NCI-H2081 (cell line): ENCODE measurements at places on chromosomes 1 and 21.
A peak's percentile ranks its signal among the peaks of the same experiment; 100 is the strongest.

DNA sequence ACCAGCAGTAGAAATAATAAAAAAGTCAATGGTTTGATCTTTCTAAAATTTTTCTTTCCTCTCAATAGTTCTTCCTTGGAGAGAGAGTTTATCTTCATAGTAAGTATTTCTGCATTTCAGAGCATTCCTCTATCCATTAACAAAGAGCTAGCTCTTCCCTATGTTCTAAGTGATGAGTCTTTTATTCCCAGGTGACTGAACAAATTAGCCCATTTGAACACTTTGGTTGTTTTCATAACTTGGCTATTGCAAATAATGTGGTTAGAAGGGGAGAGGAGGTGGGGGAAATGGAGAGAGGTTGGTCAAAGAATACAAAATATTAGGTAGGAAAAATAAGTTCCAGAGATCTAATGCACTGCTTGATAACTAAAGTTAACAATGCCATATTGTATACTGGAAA, 598.9 kb downstream of the KCNT2 start:
- no peak for DNase-seq

DNA sequence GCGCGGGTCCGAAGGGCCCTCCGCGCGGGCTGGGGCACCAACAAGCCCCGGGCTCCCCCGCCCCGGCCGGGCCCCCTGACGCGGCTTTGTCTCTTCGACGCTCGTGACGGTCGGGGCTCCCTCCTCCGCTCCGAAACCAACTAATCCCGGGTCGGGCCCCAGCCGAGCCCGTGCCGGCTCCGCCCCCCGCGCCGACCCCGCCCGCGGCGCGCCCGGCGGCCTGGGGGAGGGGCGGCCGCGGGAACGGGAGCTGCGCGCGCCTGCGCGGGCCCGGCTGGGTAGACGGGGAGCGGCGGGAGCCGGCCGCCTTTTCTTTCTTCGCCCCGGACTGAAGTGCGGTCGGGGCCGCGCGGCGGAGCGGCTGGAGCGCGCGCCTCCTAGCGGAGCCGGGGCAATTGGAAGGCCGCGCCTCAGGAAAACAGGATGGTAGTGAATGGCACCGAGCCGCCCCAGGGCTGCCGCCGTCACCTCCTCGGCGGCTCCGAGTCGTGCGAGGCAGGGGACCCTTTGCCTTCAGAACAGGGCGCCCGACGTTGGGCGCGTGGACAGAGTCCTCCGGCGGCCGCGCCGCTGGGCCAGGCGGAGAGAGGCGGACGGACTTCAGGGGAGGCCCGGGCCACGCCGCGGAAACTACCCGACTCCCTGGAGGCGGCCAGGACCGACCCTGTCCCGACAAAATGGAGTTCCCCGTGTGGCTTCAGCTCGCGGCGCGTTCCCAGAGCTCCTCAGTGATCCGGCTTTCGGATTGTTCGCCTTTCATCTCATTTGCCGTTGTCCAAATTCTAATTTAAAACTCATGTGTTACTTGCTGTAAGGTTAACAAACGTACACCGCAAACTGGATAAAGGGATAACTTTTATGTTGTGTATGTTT, at the start of gene TP53BP2:
Gene TP53BP2 (minus strand): TSS at position 138 of the 873 bp plus-strand sequence. CDS start 267 bp downstream, outside the sequence.
- DNase-seq, result peak; percentile 92

- DNase-seq, result no peak
These were observed 458 bp upstream of the KRTAP10-4 start for GRCh38 chr21:44572959-44573583.

DNA sequence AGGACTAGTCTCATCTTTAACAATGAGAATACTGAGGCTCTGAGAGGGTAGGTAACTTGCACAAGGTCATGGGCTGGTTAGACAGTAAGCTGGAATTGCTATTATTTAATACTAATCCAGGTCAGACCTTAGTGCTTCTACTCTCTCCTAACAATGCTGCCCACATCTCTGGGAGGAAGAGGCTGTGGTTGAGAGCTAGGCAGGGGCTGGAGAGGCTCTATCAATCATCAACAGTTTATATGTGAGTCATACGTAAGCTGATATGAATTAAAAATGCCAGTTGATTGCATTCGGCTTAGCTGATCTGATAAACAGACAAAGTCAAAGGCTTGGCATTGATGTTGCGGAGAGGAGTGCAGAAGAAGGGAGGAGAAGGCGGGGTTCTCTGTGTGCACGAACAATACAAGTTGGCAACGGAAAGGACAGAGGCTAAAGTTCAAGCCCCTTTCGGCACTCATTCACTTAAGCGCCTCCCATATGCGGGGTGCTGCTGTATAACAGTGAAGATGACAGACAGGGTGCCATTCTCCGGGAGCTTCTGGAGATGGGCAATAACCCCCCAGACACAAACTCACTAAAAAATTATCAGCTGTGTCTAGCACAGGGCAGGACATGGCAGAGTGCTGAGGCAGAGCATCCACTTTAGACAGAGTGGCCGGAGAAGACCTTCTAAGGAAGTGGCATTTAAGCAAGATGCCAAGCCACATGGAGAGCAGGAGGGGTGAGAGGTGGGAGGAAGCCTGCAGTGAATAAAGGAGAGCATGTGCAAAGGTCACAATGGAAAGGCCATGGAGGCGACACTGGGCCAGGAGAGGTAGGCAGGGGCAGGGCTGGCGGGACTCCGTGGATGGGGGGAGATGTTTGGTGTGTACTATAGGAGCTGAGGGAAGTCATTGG, 195.2 kb downstream of the ZSCAN20 start:
- DNase-seq, result no peak

- DNase-seq, result no peak
These were observed 276.0 kb upstream of the NR5A2 start for GRCh38 chr1:199751506-199751905.

- no peak for DNase-seq
These were observed 75.6 kb upstream of the SLFNL1 start for GRCh38 chr1:41097105-41097504.

DNA sequence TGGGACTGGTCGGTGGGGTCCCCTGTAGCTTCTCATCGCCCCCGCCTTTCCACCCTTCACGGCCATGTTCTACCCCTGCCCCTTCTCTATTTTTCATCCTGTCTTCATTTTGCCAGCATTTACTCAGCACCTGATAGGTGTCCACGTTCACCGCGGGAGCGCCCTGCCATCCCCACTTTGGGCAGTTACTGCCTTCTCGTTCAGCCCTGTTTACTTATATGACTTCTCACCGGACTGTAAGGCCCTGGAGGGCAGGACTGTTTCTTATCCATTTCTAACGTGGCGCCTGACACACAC, 380 bp downstream of the MFN2 start:
- no peak for DNase-seq

DNA sequence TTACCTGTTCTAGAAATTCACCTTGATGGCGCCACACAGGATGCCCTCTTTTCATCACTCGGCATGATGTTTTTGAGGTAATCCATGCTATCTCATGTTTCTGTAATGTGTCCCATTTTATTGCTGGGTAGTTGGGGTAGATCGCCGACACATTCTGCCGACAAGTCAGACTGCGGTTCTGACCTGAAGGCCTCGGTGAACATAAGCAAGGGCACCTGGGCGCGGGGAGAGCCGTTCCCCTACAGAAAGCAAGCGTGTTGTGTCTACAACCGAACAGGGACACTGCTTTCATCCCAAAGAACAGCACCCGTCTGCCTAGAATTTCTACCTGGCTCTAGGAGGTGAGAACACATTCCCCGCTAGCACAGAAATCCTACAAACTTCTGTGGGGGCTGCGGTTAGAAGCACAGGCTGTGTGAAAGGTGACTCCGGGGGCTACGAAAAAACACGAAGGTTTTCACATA, 149.2 kb downstream of the PPIAL4G start:
- peak; percentile 66 for DNase-seq

GRCh38 chr1:114355240-114355639, 155.8 kb downstream of the TRIM33 start:
- no peak for DNase-seq

GRCh38 chr1:3740752-3741151, 11.5 kb upstream of the CCDC27 start:
- DNase-seq, result no peak

DNA sequence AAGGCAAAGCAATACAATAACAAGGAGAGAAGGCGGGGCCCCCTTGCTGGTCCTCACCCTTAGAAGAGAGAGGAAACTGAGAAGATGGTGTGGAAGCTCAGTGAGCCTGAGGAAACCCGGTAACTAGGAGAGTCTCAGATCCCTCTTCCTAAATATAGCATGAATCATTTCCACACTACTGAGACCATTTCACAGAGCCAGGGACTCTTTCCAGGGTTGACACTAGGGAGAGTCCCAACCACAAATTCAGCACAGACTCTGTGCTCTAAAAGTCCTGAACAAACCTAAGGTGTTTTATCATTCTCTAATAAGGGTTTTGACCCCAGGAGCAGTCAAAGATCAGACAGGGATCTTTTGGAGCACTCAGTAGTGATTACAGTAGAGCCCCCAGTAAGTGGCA, 647.7 kb downstream of the KCNT2 start:
- DNase-seq, result no peak

GRCh38 chr1:237858992-237859391, 31.7 kb downstream of the ZP4 start:
- no peak for DNase-seq

- no peak for DNase-seq
These were observed 53.1 kb upstream of the ADAR start for GRCh38 chr1:154661110-154661509.

GRCh38 chr1:230212405-230212936, 145.4 kb downstream of the GALNT2 start:
- DNase-seq, result no peak

- no peak for DNase-seq
These were observed 6.2 kb downstream of the UTS2 start for GRCh38 chr1:7846656-7847055.

DNA sequence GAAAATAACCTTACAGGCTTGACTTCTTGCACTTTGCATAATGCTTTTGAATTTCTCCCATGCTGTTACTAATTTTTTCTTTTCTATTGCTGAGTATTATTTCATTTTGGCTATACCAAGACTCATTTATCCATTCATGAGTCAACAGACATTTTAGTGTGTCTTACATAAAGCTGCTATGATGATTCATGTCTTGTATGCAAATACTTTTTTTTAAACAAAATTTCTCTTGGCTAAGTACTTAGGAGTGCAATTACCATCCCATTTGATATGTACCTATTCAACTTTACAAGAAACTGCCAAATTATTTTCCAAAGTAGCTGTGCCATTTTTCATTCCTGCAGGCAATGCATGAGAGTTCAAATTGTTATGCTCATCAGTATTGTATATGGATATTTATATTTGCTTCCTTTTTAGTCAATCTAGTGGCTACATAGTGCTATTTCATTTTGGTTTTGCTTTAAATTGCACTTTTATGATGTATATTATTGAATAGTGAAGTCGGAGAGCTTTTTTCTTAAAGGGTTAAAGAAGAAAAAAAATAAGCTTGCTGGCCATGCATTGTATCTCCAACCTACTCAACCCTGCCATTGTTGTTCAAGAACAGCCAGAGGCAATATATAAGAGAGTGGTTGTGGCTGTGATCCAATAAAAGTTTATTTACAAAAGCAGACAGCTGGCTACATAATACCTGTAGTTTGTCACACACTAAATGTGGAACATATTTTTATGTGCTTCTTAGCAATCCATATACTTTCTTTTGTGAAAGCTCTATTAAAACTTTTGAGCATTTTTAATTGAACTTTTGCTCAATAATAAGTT, 862.8 kb downstream of the KCNT2 start:
- DNase-seq, result peak; percentile 62
